ENCODE measurements at places on chromosomes 13 and 19. TPM values are rescaled to one million over a fixed set of nuclear protein-coding genes. Genes with fewer than 3 reads are reported as not detected.

Gene ACOD1
- not detected for polyA plus RNA-seq

Gene DLL3
- 1.2 TPM for polyA plus RNA-seq

Gene MYCBP2
- polyA plus RNA-seq: 27.4 TPM

Gene NLRP4
- polyA plus RNA-seq: not detected

Gene PBX4
- polyA plus RNA-seq: 0.63 TPM

Gene LATS2
- 11.8 TPM for polyA plus RNA-seq

GRCh38 chr13:111526922-111527321 lies 206.5 kb downstream of the TEX29 start:
- DNase-seq: no peak

- DNase-seq: no peak
These were observed 197.0 kb downstream of the PCDH9 start for GRCh38 chr13:67033170-67033569.

DNA sequence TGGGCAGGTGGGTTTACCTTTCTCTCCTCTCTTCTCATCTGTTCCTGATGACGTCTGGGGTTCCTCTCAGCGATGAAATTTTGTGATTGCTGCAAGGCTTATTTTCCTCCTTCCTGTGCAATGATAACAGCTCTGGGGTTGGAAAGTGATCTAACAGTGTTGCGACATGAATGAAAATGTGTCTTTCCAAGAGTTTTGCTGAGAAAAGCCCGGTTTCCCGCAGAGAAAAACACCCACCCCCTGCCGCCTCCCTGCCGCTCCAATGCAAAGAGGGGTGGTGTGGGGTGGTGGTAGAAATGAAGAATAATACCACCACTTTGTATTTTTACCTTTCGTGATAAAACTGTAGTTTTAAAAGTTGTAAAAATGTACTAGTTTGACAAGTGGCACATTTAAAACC lies 232.0 kb downstream of the OLFM4 start:
- no peak for DNase-seq

DNA sequence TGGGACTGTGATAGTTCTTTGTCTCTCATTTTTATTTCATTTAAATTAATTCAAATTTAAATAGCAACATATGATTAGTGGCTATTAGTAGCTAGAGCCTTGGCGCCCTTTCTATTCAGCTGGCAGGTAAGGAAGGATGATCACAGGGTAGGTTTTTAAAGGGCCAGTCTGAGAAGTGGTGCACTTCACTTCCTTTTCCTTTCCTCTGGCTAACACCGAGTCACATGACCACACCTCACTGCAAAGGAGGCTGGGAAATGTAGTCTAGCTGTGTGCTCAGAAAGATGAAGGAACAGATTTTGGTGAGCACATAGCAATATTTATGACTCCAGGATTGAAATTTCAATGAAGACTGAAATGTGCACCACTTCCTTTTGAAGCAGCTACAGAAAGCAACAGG lies 128.7 kb downstream of the TSHZ3 start:
- no peak for DNase-seq

- DNase-seq: no peak
These were observed 11.6 kb upstream of the RASA3 start for GRCh38 chr13:114143806-114144605.

- no peak for DNase-seq
These were observed 968.8 kb downstream of the TUBA3C start for GRCh38 chr13:18212873-18213272.

- DNase-seq: no peak
These were observed 192.4 kb downstream of the NUFIP1 start for GRCh38 chr13:44796597-44797490.

DNA sequence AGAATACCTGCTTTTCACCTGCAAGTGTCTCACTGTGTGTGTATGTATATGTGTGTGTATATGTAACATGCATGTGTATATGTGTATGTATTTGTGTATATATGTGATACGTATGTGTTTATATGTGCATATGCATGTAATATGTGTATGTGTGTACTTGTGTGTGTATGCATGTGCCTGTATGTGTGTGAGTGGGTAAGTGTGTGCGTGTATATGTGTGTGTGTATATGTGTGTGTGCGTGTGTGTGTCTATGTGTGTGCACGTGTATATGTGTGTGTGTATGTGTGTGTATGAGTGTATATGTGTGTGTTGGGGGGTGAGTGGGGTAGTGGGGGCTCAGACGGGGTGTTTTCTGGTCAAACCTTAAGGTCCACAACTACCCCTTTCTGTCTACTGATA lies 192.6 kb upstream of the KL start:
- no peak for DNase-seq

- no peak for DNase-seq
These were observed 6.3 kb downstream of the LHFPL6 start for GRCh38 chr13:39596685-39597084.

- DNase-seq: peak; percentile 32
These were observed 31.4 kb upstream of the MTIF3 start for GRCh38 chr13:27481766-27482165.

- DNase-seq: no peak
These were observed 2.2 kb upstream of the IRS2 start for GRCh38 chr13:109788372-109789111.

DNA sequence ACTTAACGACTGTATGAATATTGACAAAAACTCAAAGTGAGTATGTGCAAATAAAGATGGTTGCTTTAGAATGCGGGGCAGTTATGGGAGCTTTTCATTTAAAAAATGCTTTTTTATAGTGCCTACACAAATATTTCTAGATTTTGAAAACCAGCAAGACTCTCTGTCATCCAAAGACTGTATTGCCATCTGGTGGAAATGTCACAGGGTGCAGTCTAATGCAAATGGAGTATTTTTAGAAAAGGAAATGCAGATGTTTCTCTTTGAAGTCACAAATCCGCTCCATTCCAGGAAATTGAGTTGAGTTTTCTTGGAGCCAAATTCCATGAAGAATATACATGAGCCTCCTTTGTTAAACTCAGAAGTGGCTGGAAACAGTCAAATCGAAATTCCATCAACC lies 2.3 kb upstream of the C1QTNF9B start:
- peak; percentile 64 for DNase-seq

GRCh38 chr13:23752111-23753001 lies 136.8 kb downstream of the MIPEP start:
- peak; percentile 23 for DNase-seq

- DNase-seq: no peak
These were observed 214.3 kb downstream of the FOXO1 start for GRCh38 chr13:40452038-40452666.

DNA sequence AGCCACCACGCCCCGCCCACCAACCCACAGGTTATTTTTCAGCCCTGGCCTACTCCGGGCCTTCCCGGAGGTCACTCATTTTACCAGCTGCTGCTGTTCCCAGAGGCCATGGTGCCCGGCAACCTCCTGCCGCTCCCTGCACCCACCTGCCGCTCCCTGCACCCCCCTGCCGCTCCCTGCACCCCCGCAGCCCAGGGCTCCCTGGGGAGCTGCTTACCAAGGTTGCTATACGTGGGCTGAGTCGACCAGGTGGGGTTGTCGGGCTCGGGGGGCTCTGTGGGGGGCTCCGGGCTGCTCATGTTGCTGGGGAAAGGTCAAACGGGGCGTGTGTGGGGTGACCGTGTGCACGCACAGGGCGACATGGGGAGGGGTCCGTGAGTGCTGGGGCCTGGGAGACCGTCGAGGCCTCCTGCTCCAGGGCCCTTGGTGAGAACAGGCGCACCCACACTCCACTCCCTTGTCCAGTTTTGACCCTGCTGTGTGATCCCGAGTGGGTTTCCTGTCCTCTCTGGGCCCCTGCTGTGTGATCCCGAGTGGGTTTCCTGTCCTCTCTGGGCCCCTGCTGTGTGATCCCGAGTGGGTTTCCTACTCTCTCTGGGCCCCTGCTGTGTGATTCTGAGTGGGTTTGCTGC lies 1.2 kb downstream of the PEAK3 start:
- no peak for DNase-seq

DNA sequence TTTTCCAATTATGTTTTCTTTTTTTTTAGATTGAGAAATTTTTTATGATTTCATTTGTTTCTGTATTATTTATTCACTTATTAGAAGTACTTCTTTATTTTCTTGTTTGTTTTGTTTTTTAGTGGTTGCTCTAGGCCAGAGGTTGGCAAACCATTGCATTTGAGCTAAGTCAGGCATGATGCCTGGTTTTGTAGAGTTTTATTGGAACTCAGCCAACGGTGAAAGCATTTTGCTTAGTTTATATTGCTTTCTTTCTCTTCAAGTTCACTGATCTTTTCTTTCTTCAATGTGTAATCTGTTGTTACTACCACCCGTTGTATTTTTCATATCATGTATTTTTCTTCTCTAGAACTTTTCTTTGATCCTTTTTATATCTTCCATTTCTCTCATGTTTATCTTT lies 19.7 kb downstream of the ZNF567 start:
- peak; percentile 6 for DNase-seq

Data from GM23248 (cell line).